ENCODE measurements at places on chromosomes 7 and 10.

DNA sequence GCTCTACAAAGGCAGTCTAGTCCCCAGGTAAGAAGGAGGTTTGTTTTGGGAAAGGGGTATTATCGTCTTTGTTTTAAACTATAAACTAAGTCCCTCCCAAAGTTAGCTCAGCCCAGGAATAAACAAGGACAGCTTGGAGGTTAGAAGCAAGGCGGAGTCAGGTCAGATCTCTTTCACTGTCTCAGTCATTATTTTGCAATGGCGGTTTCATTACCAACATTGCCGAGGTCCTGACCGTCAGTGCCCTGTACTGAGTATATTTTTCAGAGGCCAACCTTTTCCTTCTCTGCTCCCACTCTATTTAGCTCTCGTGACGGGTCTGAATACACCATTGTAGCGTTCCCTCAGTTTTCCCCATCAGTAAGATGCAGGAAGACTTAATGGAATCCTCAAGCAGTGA, 184.5 kb downstream of the PRKCQ start:
- DNase-seq = no peak

DNA sequence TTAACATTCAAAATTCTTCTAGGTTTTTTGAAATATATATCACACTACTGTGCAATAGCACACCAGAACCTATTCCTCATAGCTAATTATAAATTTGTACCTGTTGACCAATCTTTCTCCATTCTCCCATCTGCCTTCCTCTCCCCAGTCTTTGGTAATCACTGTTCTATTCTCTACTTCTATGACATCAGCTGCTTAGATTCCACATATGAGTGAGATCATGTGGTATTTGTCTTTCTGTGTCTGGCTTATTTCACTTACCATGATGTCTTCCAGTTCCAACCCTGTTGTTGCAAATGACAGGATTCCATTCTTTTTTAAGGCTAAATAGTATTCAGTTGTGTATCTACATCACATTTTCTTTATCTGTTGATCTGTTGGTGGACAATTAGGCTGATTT, 54.4 kb upstream of the CCDC6 start:
- no peak for DNase-seq

DNA sequence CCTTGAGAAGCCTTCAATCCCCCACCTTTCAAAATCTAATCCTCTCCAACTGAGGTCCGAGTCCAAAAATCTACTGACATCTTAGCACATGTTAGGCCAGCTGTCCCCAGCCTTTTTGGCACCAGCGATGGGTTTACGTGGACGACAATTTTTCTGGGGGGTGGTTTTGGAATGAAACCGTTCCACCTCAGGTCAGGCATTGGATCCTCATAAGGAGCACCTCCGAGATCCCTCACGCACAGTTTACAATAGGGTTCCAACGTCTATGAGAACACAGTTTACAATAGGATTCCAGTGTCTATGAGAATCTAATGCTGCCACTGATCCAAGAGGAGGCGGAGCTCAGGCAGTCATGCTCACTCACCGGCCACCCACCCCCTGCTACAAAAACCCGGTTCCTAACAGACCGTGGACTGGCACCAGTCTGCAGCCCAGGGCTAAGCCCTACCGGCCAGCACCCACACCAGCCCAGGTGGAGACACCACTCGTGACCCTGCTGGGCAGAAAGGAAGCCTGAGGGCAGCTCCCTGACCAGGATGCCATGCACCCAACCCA, 107.6 kb downstream of the DIP2C start:
- DNase-seq = no peak

- DNase-seq = no peak
Measured at GRCh38 chr10:29174389-29174788, 114.5 kb upstream of the LYZL1 start.

GRCh38 chr10:70169649-70170364, 507 bp downstream of the SAR1A start:
- DNase-seq = no peak

- no peak for DNase-seq
Measured at GRCh38 chr7:157269341-157270059, 67.3 kb upstream of the DNAJB6 start.

- no peak for DNase-seq
Measured at GRCh38 chr10:122197611-122198222, 73.4 kb upstream of the BTBD16 start.

- no peak for DNase-seq
Measured at GRCh38 chr10:14945108-14945507, 8.8 kb downstream of the DCLRE1C start.

Measured in stimulated activated CD4-positive, alpha-beta T cell treated with anti-CD3 and anti-CD28 coated beads, Interleukin-4, amount 100 ng/mL, for 48 hours (primary cell).